Hepatocyte (in vitro differentiated cells): ENCODE measurements at places on chromosomes 3 and 15. TPM values are rescaled to one million over a fixed set of nuclear protein-coding genes. Genes with fewer than 3 reads are reported as not detected.
A peak's percentile ranks its signal among the peaks of the same experiment; 100 is the strongest.

- peak; percentile 75 for DNase-seq
These were observed 108.9 kb downstream of the FBLN2 start for GRCh38 chr3:13657660-13658435.

GRCh38 chr15:66573719-66574595 is 8.2 kb upstream of the LCTL start:
- DNase-seq = no peak

DNA sequence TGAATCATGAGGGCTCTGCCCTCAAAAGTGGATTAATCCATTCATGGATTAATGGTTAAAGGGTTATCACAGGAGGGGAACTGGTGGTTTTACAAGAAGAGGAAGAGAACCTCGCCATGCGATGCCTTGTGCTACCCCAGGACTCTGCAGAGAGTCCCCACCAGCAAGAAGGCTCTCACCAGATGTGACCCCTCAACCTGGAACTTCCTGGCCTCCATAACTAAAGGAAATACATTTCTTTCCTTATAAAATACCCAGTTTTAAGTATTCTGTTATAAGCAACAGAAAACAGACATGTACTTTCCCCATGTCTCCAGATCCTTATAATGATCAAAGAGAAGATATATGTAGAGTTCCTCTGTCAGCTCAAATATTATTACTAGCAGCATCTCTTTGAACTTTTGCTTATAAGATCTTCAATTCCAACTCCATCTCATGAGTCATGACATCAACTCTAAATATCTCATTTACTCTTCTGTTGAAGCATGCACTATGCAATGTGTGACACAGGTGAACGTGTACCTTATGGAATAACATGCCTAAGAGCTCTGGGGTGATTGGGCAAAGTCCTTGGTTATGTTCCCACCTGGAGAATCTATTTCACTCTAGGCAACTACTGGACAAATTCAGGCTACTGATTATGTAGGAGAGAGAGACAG is 37.5 kb upstream of the ZBTB38 start:
- DNase-seq = no peak

DNA sequence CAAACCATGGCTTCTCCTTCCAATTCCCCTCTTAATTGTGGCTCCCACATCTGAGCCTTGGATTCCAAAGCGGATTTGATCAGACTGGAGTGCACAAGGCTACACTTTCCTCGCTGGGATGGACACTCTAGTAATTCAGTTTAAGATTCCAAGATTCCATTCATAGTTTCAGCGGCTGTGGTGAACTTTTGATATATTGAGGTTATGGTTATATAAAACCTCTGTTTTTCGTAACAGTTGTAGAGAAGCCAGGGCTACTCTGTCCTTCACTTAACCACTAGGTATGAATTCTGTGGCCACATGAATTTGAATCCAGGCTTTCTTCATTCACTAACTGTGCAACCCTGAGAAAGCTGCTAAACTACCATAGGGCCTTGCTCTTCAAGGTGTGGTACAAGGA is 67.9 kb upstream of the KY start:
- no peak for DNase-seq

- no peak for DNase-seq
These were observed 100.3 kb downstream of the STRIT1 start for GRCh38 chr3:155192957-155193746.

GRCh38 chr3:149575961-149576564 is 81.8 kb downstream of the WWTR1 start:
- DNase-seq = peak; percentile 59

DNA sequence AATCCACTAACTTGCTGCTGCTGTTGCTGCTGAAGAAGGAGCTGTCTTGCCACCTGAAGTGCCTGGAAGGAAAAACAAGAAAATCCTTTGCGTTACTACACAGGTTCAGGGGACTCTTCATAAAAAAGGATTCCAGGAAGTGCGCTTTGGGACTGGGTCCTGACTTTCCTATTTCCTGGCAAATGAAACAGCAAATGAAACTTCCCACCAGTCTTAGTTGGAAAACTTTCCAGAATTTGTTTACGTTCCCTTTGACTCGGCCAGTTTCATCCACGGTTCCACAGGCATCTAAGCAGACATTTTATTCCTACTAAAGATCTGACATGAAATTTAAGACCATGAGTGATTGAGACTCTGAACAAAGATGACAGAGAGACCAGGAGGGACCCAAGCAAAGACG is 471.0 kb downstream of the FOXP1 start:
- no peak for DNase-seq

DNA sequence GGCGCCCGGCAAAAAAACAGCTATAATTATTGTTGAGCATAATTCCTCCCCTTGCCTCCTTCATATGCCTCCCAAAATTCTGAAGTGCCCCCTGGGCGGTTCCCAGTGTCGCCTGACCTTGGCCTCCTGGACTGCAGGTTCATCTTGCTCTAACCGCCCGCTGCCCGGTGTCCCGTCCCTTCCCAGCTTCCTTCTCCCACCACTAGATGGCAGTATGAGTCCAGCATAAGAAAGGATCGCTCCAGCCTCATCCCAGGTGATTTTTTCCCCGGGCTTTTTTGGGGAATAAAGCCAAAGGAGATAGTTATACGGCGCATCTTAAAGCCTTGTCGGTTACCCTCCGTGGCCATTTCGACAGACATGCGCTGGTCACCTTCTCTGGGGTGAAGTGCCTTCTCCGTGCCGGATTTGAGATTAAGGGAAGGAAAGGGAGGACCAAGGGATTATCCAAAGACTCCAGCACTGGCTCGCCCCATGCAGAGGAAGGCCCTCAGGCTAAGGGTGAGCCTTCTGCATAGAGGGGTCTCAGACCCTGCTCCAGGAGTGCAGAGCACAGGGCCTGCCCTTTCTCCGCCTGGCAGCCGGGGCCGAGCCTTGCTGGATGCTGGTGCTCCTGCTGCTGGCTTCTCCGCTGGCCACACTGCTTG is 45.8 kb upstream of the TRA2B start:
- DNase-seq = peak; percentile 87

DNA sequence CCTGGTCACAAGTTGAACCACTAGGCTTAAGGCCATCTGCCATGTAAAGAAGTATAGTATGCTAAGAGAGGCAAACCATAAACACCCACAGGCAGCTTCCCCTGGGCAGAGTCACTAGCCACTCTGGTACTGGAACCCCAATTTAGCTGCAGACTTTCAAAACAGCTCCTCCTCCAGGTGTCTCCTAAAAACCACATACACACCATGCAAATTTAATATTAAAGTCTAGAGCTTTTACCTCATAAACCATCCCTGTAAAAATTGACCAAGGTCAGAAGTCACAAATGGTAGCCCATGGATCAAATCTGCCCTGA is 99.1 kb upstream of the STT3B start:
- DNase-seq = no peak

- peak; percentile 16 for DNase-seq
These were observed 771.6 kb downstream of the DIPK2A start for GRCh38 chr3:144743225-144743668.

- no peak for DNase-seq
These were observed 45.7 kb downstream of the PGBD4 start for GRCh38 chr15:34147371-34148140.

Gene TNFAIP8L3
- polyA plus RNA-seq = 0.91 and 3.4 TPM in 2 replicates
